ENCODE measurements at places on chromosomes 1 and 21. TPM values are rescaled to one million over a fixed set of nuclear protein-coding genes. Genes with fewer than 3 reads are reported as not detected.

NUP210L gene
- 0.30 TPM for total RNA-seq

GBP6 gene
- not detected for total RNA-seq

FHAD1 gene
- total RNA-seq = 0.30 TPM

RNF186 gene
- not detected for total RNA-seq

KCNC4 gene
- total RNA-seq = 3.5 TPM

FAM3B gene
- total RNA-seq = not detected

CTSS gene
- total RNA-seq = 29.7 TPM

FAM151A gene
- total RNA-seq = not detected

DCDC2B gene
- not detected for total RNA-seq

RHD gene
- total RNA-seq = not detected

EDARADD gene
- total RNA-seq = 0.66 TPM

VSIG8 gene
- not detected for total RNA-seq

USH2A gene
- under 0.01 TPM for total RNA-seq

RSRP1 gene
- 191 TPM for total RNA-seq

BRDT gene
- not detected for total RNA-seq

CDC20 gene
- 0.42 TPM for total RNA-seq

FMO2 gene
- total RNA-seq = 31.5 TPM

LCE2D gene
- not detected for total RNA-seq

OR2L8 gene
- total RNA-seq = 0.63 TPM

PCP4L1 gene
- 1.2 TPM for total RNA-seq

FAM72B gene
- 1.3 TPM for total RNA-seq

CNR2 gene
- total RNA-seq = not detected

MAP3K21 gene
- 1.8 TPM for total RNA-seq

IL20 gene
- total RNA-seq = not detected

Measured in tibial nerve (tissue), 4 donors.